ENCODE measurements at places on chromosomes 7 and 10.

GRCh38 chr10:72009425-72010081 lies 45.4 kb downstream of the CHST3 start:
- DNase-seq = no peak

DNA sequence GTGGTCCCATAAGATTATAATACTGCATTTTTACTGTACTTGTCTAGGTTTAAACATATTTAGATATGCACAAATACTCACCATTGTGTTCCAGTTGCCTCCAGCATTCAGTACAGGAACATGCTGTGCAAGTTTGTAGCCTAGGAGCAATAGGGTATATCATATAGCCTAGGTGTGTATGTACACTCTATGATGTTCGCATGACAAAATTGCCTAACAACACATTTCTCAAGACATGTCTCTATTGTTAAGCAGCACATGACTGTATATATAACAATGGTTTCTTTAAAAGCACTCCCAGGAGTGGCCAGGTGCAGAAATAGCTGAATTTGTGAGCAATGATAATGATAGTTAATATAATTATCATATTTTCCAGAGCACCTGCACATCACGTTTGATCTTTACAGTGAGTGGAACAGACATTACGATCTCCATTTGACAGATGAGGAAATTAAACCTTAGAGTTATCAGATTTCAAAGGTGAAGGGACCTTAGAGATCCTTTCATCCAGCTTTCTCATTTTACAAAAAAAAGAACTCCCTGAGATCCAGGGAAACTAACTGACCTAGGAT lies 99.2 kb upstream of the PDCD4 start:
- DNase-seq = no peak

DNA sequence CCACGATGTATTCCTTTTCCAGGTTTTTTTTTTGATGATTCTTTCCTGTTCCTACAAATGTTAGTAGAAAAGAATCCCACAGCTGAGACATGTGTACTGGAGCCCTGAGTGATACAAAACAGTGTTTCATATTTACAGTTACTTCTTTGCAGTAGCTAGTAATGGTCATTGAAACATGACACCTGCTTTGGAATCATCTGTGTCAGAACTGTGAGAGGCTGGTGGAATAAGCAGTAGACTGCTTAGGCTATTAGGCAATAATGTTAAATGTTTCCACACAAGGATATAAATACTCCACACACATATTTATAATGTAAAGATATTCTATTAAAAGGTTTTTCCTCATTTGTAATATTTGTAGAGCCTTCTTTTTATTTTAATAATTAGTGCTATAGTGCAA lies 394.0 kb downstream of the THSD7A start:
- DNase-seq = no peak

DNA sequence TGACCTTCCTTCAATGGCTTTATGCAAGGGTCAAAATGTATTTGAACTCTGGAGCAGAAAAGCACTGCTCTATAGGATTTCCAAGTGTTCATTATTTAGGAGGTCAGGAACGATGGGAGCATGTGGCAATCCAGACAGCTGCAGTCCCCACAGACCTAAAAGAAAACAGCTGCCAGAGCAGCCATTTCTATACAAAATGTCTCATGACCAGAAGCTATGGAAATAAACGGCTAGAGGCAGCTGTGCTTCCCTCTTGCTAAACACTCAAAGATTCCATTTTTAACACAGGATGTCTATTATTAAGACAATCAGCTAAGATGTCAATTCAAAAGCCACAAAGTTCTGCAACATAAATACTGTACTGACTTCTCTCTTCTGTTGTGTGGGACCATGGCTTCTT lies 879.1 kb upstream of the C7orf33 start:
- no peak for DNase-seq

GRCh38 chr10:128642502-128642901 lies 516.3 kb upstream of the MKI67 start:
- no peak for DNase-seq

DNA sequence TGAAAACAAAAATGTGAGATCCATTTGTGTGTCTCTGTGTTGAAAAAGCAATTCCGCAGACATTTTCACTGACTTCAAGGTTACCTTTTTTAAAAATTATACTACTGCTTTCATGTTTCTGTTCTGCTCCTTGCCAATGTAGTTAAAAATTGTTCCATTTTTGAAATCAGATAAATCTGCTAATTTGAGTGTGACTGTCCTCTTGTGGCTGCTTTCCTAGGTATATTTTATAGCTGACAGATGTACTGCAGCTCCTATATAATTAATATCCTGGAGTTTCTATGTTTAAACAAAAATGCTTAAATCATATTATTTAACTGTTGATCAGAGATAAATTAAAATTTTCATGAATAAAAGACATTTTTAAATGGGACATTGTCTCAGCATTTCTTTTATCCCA lies 177.6 kb upstream of the LRRTM3 start:
- no peak for DNase-seq

DNA sequence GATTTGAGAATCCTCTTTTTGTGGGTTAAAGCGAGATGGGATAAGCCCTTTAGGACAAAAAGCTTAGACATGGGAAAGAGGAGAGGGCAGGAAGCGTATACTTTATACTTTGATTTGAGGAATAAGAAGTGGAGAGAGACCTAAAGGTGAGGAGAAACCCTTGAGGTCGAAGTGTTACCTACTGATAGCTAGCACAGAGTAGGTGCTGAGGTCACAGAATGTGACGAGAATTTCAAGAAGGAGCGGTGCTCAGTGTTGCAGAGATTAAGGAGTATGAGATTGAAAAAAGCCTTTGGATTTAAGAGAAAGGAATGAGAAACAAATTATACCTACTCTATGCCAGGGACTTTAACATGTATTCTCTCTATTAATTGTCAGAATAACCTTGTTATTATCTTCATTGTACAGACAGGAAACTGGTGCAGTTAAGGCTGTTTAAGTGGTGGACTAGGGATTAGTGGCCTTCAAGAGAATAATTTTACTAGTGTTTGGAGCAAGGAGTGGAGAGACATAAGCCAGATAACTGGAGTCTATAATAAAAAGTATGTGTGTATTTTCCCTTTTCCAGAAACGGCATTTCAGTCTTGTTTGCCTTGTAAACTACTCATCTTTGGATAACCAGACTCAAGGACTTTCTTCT lies 8.8 kb downstream of the CAPZA2 start:
- no peak for DNase-seq

DNA sequence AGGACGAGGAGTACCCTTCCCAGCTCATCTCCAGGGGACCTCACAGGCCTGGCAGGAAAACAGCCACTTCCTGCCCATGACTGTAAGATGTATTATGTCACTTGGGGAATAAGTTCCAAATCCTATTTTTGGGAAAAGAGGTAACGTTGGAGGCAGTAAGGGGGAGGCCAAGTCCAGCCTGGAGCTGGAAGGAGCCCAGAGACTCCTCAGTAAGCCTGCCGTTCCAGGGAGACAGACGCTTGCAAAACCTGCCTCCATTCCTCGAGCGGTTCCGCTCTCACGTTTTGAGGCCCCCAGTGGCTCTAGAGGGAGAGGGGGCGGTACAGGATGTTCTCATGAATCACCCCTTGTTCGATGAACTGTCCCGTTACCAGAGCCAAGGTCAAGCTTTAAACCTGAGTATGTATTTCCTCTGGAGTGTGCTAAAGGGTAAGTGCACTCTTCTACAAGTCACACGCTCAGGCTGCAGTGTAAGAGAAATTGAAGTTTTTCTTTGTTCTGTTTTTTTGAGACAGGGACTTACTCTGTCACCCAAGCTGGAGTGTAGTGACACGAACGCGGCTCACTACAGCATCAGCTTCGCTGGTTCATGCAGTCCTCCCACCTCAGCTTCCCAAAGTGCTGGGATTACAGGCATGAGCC lies 45.5 kb upstream of the CYTH3 start:
- DNase-seq = no peak

DNA sequence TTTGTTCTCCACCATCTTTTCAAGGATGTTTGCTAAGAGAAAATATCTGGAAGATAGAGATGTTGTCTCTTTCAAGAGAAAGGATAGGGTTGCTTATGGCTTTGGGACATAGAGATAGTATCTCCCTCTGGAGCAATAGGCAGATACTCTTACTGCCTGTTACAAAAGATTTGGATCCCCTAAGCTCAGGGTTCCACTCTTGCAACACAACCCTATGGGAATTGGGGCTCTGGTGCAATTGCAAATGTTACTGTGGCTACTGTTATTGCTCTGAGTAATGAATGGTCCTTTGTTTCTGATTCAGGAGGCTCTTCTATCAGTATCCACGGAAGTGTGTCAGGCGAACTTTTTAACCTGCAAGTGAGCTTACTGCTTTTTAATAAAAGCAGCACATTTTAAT lies 88.8 kb downstream of the GPR85 start:
- DNase-seq = no peak

- DNase-seq = no peak
These were observed 15.6 kb downstream of the CLEC2L start for GRCh38 chr7:139538881-139539635.

- no peak for DNase-seq
These were observed 153.5 kb upstream of the TMEM72 start for GRCh38 chr10:44757551-44758205.

GRCh38 chr10:101545898-101546297 lies 42.2 kb downstream of the POLL start:
- no peak for DNase-seq

GRCh38 chr7:23617482-23617881 lies 20.3 kb downstream of the CCDC126 start:
- no peak for DNase-seq

- DNase-seq = no peak
These were observed 146.4 kb downstream of the ANLN start for GRCh38 chr7:36535866-36536664.

DNA sequence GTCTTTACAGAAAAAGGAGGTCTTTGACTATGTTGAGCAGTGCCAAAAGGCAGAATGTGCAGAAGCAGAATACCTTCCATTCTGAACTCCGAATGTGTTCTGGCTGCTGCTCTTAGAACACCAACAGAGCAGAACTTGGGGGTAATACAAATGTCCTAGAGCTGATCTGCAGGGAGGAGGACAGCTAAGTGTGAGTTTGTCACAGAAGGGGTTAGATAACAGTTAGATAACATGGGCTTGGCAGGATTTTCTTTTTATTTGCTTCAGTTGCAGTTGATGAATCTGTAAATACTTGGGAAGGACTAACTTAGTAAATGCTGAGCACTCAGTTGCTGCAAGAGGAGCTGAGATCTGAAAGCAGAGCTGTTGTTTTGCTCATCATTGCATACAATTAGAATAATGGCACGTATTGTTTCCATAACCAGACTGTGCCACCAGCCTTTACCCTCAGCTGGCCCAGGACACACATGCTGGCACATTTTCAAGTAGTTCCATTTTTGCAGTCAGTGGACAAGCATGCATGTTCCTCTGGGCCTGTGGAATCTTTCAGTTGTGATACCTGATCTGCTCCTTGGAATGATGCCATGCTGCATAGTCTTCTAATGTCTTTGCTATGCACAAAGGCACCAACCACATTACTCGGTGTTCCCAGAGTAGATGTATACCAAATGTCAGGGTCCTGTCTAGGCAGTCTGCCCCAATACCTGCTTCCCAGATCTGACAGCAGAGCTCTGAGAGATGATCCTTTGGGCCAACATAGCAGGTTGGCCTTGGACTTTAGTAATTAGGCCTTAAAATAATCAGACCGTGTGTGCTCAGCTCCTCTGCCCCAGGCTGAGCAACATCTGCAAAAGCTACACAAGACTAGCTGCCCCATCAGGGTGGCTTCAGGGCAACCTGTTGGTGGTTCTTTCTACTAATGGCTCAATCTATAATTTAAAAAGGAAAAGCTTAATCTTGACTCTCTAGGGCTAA lies 55.7 kb downstream of the GSDME start:
- DNase-seq = no peak

DNA sequence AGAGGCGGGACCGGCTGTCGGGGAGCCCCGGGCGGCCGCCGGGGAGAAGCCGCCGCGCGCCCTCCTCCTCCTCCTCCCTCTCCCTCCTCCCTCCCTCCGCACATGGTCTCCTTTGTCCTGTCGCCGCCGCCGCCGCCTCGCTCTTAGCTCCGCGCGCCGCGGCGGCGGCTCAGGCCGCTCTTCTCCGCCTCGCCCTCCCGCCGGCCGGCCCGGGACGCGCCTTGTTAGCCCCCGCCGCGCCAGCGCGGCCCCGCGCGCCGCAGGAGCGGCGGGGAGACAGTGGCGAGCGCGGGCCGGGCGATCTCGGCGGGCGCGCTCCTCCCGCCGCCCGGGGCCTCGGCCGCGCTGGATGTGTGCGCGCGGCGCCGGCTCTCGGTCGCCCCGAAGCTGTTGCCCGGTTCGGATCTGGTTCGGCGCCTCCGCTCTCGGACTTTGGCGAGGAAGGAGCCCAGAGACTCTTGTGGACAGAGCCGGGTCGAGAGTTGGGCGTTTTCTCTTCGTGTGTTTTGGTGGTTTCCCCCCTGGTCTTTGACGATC lies 437.4 kb upstream of the GALNT17 start:
- no peak for DNase-seq

DNA sequence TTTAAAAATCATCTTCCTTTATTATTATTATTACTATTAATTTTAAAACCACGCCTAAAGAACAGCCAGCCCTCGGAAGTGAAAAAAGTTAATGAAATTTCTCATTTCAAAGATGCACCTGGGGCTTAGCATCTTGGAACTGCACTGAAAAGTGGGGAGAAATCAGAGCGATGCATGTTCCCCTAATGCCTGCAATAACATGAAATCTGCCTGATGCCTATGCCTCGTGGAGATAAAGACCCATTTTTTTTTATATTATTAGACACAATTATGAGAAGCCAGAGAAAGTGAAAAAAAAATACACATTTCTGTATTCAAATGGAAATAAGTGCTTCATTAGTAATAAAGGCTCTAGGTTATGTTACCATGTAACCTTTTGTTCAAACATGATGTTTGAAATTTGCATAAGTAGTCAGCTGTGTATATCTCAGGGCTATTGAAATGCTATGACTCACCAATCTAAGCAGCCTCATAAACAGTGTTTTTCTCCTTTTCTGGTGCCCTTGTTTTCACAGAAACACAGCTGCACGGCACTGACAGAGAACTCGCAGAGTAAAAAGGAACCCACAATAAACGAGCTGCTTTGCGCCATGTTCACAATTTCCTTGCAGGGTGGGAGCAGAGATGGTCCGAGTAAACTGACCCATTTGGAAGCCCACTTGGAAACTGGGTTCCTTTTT lies 175.8 kb upstream of the PRKCQ start:
- DNase-seq = no peak

- DNase-seq = no peak
These were observed 11.6 kb downstream of the RPS24 start for GRCh38 chr10:78045237-78045636.

- no peak for DNase-seq
These were observed 80.1 kb upstream of the PRSS1 start for GRCh38 chr7:142669074-142669654.

- DNase-seq = no peak
These were observed 387.3 kb upstream of the MGMT start for GRCh38 chr10:129079705-129080104.
